ENCODE measurements at places on chromosomes 13 and 19.
A peak's percentile ranks its signal among the peaks of the same experiment; 100 is the strongest.

DNA sequence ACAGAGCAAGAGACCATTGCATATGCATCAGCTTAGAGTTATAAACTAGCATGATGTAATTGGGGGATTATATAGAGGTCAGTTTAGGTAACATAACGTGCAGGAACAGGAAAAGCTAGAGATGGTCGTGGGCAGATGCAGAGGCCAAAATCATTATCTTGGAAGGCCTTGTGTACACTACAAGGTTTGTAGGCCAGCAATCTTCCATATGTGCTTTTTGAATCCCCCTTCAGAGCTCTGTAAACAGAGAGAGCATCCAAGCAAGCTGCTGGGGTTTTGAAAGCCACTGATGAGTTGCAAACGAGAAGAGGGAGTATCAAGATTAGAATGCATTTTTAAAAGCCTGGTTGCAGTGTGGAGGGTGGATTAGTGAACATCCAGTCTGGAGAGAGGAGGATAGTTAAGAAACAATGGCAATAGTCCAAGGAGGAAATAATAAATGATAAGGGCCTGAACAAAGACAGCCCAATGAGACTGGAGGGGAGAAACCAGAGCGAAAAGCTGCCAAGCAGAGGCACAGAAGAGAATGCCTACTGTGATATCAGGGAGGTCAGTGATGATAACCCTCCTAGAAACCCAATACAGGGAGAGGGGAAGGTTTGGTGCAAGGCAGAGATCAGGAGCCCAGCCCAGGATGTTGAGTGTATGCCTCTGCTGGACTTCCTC, 109.6 kb downstream of the ZAR1L start:
- no peak for DNase-seq

- no peak for DNase-seq
Measured at GRCh38 chr13:79258489-79258888, 147.6 kb downstream of the RBM26 start.

DNA sequence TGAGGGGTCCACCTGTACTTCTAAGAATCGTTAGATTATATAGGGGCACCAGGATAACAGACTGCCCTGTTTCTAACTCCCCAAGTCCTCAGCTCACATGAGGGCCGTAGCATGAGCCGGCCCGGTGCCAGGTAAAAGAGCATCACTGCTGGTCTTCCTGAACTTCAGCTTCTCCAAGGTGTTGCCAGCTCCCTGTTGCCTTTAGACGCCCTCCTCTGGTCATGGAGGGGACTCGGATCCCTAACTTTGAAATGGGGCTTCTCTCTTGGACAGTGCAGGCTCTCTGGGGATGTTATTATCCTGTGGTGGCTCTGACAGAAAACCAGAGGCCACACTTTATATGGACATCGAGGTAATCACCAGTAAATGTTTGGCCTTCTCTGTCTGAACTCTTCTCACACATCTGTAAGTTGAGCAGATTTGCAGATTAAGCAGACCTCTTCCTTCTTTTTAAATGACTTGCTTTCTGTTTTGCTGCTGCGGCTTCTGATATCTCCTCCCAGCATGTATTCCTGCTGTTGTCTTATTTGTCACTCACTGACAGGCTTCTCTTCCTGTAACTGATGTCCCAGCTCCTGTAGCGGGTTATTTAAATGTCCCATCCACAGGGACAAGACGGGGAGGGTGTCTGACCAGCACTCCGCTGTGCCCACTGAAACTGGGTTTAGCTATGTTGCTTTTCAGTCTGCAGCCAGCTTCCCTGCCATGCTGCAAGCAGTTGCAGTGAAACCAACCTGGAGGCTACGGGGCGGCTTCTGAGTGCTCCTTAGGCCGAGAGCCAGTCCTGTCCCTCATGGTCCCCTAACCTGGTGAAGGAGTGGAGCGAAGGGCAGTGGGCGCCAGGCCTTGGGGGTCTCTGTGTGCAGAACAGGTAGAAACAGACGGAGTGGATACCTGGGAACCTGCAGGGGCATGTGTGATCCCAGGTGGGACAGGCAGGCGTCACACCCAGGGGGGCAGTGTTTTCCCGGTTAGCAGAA, 39.2 kb downstream of the TSSK6 start:
- DNase-seq, result no peak

DNA sequence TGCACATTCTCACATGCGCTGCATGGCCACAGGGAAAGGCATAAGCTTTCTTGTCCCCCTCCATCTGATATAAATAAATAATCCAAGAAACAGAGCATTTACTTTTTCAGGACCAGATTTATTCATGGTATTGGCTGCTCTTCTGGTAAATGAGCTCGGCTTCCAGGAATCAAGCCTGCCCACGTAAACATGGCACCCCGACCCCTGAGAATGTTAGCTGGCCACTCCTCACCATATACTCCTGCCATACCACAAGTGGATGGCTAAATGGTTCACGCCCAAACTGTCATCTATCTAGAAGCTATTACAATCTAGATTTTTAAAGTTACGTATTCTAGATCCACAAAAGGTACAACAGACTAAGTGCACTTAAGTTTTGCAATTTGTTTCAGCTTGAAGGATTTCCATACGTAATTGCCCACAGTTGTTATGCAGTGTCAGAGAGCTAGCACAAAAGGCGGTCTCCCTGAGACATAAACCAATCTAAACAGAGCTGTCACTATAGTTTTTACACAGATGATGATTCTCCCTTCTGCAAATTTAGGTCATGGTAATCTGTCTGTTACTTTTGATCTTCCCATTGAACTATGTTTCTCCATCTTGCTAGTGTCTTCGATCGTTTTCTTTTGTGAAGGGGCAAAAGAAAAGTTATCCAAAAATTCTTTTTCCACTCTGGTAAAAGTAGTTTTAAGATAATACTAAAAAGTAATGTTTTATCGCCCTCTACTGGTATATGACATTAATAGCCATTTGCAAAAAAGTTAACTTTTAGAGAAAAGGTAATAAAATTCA, 16.2 kb upstream of the FOXO1 start:
- DNase-seq, result peak; percentile 51

DNA sequence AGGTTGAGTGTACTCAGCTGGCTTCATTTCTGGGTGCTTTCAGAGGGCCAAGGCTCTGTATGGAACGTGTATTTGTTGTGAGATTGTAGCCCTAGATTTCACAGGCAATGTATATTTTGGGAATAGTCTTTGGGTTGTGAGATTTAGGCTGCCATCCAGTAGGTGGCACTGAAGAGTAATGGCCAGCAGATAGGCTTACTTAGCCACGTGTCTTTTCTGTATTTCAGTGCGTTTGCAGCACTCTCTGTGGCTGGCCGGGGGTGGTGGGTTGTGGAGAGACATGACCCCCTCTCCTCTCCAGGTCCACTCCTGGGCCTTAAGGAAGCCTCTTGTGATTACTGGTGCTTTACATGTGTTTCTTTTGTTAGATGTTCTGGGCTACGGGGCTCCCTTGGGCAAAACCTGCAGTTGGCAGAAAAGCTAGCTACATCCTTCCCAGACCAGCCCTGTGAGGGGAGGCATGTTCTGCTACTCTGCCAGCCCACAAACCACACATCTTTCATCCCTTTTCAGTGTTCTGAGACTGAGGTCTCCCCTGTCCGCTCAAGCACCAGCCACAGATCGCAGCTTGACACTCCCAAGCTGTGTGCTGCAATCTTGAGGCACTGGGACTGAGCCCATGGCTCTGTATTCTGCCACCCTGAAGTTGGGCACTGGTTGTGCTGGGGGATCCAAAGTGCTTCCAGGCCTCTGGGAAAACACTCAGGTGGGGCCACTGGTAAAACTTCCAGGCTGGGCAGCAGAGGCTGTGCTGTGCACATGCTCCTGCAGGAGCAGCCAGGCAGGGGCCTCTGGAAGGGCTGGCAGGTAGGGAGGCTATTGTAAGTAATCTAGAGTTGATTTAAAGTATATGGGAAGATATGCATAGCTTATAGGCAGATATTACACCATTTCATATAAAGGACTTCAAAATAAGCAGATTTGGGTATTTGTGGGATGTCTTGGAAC, 1096.8 kb upstream of the PCDH20 start:
- DNase-seq, result no peak

GRCh38 chr19:16603090-16603489, 24.9 kb downstream of the MED26 start:
- no peak for DNase-seq

DNA sequence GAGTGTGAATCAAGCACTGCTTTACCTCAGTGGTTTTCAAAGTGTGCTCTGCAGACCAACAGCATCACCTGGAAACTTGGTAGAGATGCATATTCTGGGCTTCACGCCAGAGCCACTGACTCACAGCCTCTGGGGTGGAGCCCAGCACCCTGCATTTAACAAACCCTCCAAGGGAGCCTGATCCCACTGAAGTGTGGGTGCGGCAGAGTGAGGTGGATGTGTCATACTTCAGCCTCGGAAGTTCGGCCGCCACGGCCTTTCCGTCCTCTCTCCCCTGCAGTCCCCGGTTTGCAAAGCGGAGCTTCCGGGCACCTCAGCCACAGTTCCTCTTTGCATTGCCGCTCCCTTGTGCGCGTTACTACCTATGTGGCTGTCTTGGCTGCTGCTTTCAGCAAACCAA, 33.3 kb upstream of the MICU2 start:
- DNase-seq, result no peak

DNA sequence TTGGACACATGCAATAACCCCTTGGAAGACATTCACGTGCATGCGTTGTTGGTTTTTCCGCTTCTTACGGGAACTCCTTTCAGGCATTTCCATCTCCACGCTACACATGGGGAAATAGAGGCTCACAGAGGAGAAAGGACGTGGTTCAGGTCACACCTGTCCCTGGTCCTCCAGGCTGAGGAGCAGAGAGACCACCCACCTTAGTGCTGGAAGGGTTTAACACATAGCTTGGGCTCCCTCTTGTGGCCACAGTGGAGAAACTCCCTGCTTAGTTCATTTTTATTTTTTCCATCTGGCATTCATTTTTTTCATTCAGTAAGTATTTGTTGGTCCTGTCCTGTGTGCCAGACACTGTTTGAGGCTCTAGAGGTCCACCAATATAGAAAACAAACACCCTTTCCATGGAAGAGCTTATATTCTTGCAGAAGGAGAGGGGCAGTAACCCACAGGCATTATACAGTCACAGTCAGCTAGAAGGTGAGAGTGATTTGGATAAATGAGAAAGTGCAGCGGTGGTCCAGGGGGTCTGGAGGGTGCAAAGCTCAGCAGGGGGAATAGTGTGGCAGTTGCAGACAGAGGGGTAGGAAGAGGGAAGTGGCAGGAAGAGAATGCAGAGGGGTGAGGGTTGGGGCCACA, 24.2 kb upstream of the TTYH1 start:
- DNase-seq, result peak; percentile 7

DNA sequence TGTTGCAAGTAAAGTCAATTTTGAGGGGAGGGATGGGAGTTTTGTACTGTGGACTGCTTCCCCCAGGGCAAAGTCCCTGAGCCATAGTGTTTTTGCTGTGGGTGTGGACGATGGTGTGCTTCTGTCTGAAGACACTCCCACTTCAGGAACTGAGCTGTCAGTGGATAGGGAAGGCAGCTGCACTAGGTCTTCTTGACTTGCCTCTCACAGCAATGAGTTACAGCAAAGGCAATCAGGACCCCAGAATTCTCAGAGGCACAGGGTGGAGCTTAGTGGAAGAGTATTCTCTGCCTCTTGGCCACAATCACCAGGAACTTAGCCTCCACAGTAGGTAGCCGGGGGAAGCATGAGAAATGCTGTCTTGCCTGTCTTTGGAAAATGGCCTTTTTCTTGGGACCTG, 1416.6 kb upstream of the MIR17HG start:
- no peak for DNase-seq

GRCh38 chr13:112720251-112720650, 30.4 kb downstream of the ATP11A start:
- DNase-seq, result no peak

Data from NCI-H446 treated with DMSO at 0.1 percent for 48 hours (cell line).